Large intestine (tissue), 12 donors: ENCODE measurements at places on chromosomes 4 and X. TPM values are rescaled to one million over a fixed set of nuclear protein-coding genes. Genes with fewer than 3 reads are reported as not detected.

GRCh38 chrX:96722781-96723180, 38.1 kb downstream of the DIAPH2 start:
- DNase-seq = no peak
- no peak overlapping the region for H3K4me3 ChIP-seq
- H3K27me3 ChIP-seq = no peaks in the 10 kb centered on the region
- no peak overlapping the region for H3K27ac ChIP-seq
- H3K4me1 ChIP-seq = no peaks in the 10 kb centered on the region

DNA sequence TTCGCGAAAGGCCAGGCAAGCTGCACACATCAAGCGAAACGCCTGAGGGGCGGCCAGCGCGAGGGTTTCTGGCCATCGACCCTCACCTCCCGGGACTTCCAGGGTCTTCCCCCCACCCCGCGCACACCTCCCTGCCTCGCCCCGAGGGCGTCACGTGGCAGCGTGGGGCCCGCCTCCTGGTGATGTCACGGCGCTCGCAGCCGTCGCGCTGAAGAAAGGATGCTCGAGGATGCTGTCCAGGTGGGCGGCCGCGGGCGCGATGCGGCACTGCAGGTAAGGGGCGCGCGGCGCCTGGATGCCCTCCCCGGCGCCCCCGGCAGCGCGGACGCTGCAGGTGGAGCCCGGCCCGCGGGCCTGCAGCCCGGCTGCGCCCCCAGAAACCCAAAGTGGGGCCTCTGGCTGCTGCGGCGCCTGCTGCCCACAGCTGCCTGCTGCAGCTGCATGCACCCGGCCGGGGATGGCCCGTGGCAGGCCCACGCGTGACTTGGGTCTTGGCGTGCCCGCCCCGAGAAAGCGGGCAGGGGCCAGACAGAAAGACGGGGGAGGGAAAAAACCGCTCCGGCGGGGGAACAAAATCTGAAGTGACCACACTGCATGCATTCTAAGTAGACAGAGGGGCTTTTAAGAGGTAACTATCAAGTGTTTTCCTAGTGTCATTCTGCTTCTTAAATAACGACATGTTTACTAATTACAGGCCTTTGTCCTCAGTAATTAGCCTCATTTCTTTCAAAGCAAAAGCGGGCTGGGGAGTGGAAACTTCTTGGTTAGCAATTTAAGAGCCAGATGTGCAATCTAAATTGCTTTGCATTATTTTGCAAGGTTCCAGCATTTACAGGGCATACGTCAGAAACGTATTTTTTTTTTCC, 1.7 kb downstream of the CLCN4 start:
- no peak overlapping the region for H3K27ac ChIP-seq
- peaks cover 31% of the 10 kb centered on the region for H3K27me3 ChIP-seq
- H3K4me3 ChIP-seq = peak overlapping the region; percentile 3
- no peaks in the 10 kb centered on the region for H3K36me3 ChIP-seq
- peaks cover 7% of the 10 kb centered on the region for H3K4me1 ChIP-seq
- DNase-seq = peak; percentile 26

DNA sequence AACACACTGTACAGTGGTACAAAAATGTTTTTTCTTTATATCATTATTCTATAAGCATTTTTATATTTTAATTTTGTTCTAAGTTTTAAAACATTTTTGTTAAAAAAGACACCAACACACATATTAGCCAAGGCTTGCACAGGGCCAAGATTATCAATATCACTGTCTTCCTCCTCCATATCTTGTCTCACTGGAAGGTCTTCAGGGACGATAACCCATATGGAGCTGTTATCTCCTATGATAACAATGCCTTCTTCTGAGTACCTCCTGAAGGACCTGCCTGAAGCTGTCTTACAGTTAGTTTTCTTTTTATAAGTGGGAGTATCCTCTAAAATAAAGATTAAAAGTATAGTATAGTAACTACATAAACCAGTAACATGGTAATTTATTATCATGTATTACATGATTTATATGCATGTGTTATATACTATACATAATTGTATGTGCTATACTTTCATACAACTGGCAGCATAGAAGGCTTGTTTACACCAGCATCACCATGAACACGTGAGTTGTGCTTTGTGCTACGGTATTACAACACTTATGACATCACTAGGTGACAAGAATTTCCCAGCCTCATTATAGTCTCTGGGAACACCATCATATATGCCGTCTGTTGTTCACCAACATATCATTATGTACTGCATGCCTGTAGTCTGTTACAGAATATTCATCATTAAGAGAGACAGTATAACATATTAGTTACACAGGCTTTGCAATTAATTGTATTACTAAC, 90.7 kb downstream of the WDFY3 start:
- no peak for DNase-seq
- H3K4me1 ChIP-seq = no peaks in the 10 kb centered on the region
- no peak overlapping the region for H3K4me3 ChIP-seq
- H3K36me3 ChIP-seq = no peaks in the 10 kb centered on the region
- no peak overlapping the region for H3K27ac ChIP-seq
- no peaks in the 10 kb centered on the region for H3K27me3 ChIP-seq

GRCh38 chrX:72236841-72237240, 2.0 kb downstream of the ERCC6L start:
- H3K27ac ChIP-seq = no peak overlapping the region
- no peak for DNase-seq
- no peaks in the 10 kb centered on the region for H3K27me3 ChIP-seq
- no peaks in the 10 kb centered on the region for H3K36me3 ChIP-seq
- H3K4me1 ChIP-seq = no peaks in the 10 kb centered on the region
- no peak overlapping the region for H3K4me3 ChIP-seq

NLRP2B gene
- polyA plus RNA-seq = 0.03 TPM

HTT gene
- polyA plus RNA-seq = 29.8 TPM

CCNG2 gene
- polyA plus RNA-seq = 154 TPM
